Stimulated activated naive CD4-positive, alpha-beta T cell treated with Interleukin-2 at 50 U/mL for 16 hours (primary cell): ENCODE measurements at places on chromosomes 16 and 17.
A peak's percentile ranks its signal among the peaks of the same experiment; 100 is the strongest.

- no peak for DNase-seq
Observed at GRCh38 chr16:8663192-8664089, 11.0 kb upstream of the ABAT start.

DNA sequence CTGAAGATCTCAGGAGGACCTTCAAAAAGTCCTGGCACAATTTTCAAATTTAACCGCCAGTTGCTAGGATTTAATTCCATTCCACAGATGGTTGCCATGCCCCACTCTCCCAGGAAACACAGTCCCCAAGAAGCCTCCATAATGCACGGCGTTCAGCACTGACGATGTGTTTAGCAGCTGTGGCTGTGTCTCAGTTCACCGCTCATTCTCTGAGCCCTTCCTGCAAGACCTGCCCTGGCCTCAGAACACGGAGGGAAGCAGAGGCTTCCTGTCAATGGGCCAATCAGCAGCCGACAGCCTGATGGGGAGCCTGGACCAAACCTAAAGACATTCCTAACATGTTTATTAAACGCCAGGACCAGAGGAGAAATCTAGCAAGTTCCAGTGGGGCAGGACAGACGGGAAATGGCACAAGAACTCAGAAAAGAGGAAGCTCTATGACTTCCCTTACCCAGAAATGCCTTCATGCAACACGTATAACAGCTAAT is 4.9 kb downstream of the MYLK3 start:
- no peak for DNase-seq

GRCh38 chr16:8776129-8776584 is 21.3 kb downstream of the TMEM186 start:
- no peak for DNase-seq

GRCh38 chr17:42067371-42068091 is 17.1 kb upstream of the C17orf113 start:
- DNase-seq: peak; percentile 67

DNA sequence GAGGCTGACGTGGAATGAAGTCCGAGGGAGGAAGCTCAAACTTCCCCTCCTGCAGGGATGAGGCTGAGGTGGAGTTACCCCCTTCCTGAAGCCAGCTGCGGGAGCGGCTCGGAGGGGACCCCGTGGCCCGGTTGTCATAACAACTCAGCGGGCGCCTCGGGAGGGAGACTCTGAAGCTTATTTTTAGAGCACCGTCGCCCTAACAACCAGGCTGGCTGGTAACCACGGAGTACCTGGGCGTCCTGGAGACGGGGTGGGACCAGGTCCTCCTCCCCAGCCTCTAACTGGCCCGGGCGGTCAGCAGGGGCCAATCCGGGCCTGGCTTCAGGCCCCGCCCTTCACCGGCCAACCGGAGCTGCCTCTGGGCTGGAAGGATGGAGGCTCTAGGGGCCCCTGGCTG is 27.7 kb downstream of the NECAB2 start:
- DNase-seq: no peak

DNA sequence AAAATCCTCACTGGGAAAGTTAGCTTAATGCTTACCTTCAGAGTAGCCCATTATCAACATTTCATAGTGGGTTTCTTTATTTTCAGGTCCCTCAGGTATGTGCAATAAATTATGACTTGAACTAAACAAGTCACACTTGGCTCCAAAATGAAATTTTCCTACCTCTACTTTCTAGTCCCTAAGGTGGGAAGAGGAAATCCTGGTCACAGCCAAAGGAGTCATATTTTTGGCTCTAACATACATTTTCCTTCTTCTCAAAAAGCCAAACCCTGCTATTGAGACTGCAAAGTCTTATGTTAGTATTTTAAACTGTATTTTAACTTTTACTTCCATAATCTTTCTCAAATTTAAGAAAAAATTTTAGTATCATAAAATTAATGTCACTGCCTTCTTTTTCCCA is 128.9 kb downstream of the BRIP1 start:
- DNase-seq: no peak

GRCh38 chr17:79978548-79978855 is 57.2 kb downstream of the TBC1D16 start:
- no peak for DNase-seq

DNA sequence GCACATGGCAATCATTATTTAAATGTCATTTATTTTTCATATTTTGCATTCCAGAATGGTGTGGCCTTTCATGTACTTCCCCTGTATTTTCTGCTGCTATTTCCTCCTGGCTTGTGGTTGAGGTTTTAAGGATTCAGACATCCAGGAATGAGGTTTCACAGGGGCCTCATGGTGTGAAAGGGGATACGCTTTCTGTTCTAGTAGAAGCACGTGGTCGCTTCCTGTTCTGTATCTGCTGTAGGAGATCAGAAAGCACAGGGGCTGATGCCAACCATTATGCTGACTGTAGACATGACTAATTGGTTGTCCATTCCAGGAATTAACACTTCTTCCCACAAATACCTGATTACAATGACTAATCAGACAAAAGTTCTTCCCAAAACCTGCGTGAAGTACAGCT is 405.9 kb downstream of the SHISA9 start:
- no peak for DNase-seq

GRCh38 chr17:63760771-63761539 is 12.4 kb downstream of the CCDC47 start:
- DNase-seq: no peak

GRCh38 chr16:66107661-66108060 is 258.8 kb upstream of the CDH5 start:
- DNase-seq: no peak

DNA sequence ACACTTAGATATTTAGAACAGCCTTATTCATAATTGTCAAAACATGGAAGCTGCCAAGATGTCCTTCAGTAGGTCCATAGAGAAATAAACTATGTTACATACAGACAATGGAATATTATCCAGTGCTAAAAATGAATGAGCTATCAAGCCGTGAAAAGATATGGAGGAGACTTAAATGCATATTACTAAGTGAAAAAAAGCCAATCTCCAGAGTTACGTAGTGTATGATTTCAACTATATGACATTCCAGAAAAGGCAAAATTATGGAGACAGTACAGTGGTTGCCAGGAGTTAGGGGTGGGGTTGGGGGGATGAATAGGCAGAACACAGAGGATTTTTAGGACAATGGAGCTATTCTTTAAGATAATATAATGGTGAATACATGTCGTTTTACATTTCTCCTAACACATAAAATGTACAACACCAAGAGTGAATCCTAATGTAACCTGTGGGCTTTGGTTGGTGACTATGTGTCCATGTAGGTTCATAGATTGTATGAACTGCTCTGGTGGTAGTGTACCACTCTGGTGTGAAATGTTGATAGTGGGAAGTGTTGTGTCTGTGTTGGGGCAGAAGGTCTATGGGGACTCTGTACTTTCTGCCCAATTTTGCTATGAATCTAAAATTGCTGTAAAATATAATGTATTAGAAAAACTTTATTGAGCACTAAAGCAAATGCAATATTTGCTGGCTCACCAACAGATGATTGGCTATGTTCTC is 122.6 kb downstream of the USP22 start:
- DNase-seq: no peak

GRCh38 chr17:65707780-65708179 is 146.3 kb upstream of the AXIN2 start:
- no peak for DNase-seq
